NCI-H460 (cell line): ENCODE measurements at places on chromosomes 7 and 10. TPM values are rescaled to one million over a fixed set of nuclear protein-coding genes. Genes with fewer than 3 reads are reported as not detected.

GRCh38 chr7:142371586-142372377 is 113.9 kb upstream of the PRSS58 start:
- no peak for DNase-seq

GRCh38 chr10:96712662-96713271 is 7.5 kb downstream of the PIK3AP1 start:
- DNase-seq, result no peak

- DNase-seq, result no peak
These were observed 18.8 kb upstream of the AOAH start for GRCh38 chr7:36742911-36743775.

DNA sequence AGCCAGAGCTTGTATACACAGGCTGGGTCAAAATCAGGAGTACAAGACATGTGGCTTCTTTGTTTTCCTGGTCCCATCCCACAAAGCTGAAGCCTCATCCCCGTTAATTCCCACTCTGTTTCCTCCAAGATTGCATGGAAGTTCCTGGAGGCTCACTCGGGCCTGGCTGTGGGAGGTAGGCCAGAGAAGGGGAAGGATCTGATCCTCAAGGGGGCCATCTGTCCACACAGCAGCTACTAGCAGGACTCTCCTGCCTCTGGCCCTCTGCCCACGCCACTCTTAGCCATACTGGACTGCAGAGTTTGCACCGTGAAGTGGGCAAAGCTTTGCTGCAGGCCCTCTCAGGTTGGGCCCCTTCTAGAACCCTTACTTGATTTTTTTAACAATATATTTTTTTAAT is 160.6 kb downstream of the FGFR2 start:
- DNase-seq, result no peak

- DNase-seq, result no peak
These were observed 316.1 kb upstream of the ZMIZ1 start for GRCh38 chr10:78752708-78753107.

- no peak for DNase-seq
These were observed 504.3 kb downstream of the DNAJB6 start for GRCh38 chr7:157840914-157841772.

DNA sequence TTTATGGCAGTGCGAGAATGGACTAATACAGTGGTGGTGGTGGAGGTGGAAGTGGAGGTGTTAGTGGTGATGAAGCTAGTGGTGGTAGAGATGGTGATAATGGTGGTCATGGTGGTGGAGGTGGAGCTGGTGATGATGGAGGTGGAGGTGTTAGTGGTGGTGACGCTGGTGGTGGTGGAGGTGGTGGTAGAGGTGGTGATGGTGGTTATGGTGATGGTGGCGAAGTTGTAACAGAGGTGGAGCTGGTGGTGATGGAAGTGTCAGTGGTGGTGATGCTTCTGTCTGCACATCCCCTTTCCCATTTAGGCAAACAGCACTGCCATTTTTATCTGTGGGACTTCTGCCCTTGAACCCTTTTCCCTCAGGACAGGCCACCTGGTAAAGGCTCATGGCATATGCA is 7.4 kb upstream of the PTPRN2 start:
- peak; percentile 5 for DNase-seq

FGFR2 gene
- 0.46 and 0.54 TPM in 2 replicates for total RNA-seq

DNA sequence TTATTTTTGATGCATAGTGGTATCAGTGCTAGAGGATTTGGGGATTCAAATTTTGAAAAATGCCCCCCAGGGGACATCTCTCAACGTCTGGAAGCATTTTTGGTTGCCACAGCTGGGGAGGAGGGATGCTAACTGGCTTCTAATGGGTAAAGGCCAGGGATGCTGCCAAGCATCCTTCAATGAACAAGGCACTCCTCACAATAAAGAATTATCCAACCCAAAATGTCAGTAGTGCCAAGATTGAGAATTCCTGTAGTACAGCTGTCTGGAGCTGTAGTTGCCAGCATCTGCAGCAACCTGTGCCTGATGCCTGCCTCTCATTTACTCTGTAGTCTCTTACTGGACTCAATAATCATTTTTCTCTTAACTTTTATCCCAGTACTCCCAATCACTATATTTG is 53.5 kb downstream of the SEPTIN7 start:
- no peak for DNase-seq

DNA sequence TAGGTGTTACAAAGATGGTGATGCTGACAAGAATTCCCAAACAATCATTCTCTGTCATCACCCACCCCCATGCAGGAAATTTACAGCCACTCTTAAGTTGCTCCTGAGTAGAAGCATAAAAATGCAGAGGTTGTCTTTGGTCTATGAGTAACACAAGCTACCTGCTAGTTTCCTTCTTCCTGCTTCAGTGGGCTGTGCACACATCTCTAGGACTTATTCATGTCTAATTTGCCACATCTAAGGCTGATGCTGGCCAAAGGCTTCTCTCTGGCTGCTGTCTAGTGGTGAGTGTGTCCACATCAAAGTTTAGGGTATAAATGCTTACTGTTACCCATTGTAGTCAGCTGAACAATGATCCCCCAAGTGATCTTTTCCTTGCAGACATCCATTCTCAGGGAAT is 662.5 kb downstream of the TYW1 start:
- DNase-seq, result no peak

DNA sequence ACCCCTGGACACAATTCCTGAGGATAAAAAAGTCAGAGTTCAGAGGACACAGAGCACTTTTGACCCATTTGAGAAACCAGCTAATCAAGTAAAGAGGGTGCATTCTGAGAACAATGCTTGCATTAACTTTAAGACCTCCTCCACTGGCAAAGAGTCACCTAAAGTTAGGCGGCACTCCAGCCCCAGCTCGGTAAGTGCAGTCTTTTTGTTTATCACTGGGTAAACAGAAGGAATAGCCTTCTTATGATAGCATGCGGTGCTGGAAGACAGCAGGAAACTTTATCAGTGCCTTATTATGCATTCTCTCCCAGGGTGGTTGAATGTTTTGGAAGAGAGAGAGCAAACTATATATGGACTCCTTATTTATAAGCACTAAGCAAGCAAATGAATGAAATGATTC is 130.5 kb downstream of the CDK14 start:
- no peak for DNase-seq

HTR5A gene
- not detected in 2 replicates for total RNA-seq

STEAP1 gene
- 3.6 and 3.8 TPM in 2 replicates for total RNA-seq

- DNase-seq, result no peak
These were observed 25.9 kb downstream of the ELFN1 start for GRCh38 chr7:1695800-1696454.

BICC1 gene
- 0.49 and 0.52 TPM in 2 replicates for total RNA-seq

GRCh38 chr10:67107670-67108069 is 181.8 kb downstream of the LRRTM3 start:
- no peak for DNase-seq

- no peak for DNase-seq
These were observed 52.6 kb downstream of the GNAI1 start for GRCh38 chr7:80187279-80187678.

- DNase-seq, result no peak
These were observed 258.0 kb downstream of the GFRA1 start for GRCh38 chr10:116014871-116015582.

GRCh38 chr10:95513941-95514392 is 47.2 kb downstream of the SORBS1 start:
- DNase-seq, result no peak

GRCh38 chr10:69760072-69760471 is 41.6 kb upstream of the COL13A1 start:
- no peak for DNase-seq

DNA sequence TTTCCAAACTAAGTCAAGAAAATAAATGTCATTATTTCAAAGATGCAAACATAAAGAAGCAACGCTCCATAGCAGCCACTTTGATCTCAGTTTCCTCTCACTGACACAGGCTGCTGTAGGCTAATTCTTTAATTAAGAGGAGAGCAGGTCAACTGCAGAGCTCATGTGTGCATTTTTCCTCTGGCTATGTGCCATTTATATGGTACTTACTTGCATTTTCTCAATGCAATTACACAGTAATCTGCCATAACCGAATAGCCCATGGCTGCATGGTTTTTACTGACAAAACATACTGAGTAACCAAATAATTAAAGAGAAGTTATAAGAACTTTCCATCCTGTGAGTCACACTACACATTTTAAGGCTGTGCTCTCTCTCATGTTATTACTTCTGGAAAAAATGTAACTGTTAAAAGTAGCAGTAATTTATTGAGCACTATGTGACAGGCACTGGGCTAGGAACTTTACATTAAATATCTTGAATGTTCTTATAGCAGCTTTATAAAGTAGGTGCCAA is 122.0 kb downstream of the ELAPOR2 start:
- no peak for DNase-seq

DNA sequence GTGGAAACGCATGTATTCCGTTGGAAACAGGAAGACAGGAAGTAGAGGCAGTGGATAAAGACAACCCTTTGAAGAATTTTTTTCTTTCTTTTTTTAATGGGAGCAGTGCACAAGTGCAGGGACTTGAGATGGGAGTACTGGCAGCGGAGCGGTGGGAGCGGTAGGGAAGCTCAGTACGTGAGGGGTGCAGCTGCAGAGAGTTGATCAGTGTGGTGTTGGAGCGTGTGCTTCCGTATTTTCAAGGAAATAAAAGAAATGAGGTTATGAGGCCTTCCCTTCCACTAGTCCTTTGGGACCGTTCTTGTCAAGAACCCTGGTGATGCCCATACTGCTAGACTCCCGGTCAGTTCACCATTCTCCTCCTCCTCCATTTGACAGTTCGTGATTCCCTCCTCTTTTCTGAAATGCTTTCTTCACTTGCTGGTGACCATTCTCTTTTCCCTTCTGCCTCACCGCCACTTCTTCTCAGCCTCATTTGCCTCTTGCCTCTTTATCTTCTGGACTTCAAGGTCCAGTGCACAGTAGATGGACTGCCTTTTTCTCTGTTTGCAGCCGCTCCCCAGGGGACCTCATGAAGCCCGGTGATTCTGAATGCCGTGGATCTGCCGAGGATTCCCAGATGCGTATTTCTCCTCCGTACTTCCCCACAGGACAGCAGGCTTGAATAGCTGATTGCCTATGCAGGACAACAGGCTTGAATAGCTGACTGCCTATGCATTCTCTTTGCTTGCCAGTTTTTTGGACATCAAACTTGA is 39.1 kb upstream of the TMEM236 start:
- DNase-seq, result no peak

FAM237B gene
- total RNA-seq, result not detected in 2 replicates

STEAP2 gene
- 2.1 and 2.2 TPM in 2 replicates for total RNA-seq

DNA sequence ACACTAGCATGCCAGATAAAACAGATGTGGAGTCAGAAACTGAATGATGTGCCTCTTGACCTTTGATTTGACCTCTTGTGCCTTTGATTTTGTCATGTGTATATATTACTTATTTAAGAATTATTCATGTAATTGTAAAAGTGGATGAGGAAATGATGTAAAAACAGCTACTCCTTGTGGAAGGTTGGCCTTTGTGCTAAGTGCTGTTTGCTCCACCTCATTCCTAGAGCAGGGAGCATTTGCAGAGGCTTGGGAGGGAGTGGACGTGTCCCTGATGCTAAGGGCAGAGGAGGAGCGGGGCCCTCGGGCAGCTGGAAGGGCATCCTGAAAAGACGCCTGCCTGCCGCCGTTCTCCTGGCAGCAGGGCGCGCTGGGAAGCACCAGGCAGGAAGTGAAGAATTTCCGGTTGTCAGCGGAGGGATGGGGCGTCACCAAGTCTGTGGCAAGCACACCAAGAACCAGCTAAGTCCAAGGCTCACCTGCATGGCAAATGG is 197.6 kb upstream of the ZNF32 start:
- DNase-seq, result no peak

- no peak for DNase-seq
These were observed 41.1 kb downstream of the PPP1R3C start for GRCh38 chr10:91591797-91592174.

DNA sequence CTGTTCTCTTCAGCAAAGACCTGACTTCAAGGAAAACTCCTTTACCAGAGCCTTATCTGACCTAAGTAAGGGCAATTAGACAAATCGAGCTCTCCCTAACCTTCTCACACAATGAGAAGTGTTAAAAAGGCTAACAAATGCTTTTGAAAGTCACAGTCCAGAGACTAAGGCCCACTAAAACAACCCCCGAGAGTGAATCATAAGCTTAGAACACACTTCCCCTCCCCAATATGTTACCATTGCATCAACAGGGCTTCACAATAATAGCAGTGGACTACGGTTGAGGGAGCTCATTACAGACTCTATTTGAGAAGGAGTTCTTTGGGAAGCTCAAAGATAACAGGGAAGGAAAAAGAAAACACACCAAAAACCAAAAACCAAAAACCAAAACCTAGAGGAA is 28.6 kb upstream of the ZEB1 start:
- DNase-seq, result no peak

HGF gene
- total RNA-seq, result not detected in 2 replicates

GRCh38 chr7:45176091-45176490 is 18.5 kb downstream of the RAMP3 start:
- DNase-seq, result no peak

ACHE gene
- 0.17 and 0.27 TPM in 2 replicates for total RNA-seq

- no peak for DNase-seq
These were observed 60.2 kb downstream of the R3HCC1L start for GRCh38 chr10:98194633-98195032.

IL6 gene
- total RNA-seq, result 207 and 227 TPM in 2 replicates

GRCh38 chr7:30157204-30157603 is 22.4 kb downstream of the MTURN start:
- no peak for DNase-seq

- DNase-seq, result no peak
These were observed 3.4 kb downstream of the KLF6 start for GRCh38 chr10:3781468-3782145.

DNA sequence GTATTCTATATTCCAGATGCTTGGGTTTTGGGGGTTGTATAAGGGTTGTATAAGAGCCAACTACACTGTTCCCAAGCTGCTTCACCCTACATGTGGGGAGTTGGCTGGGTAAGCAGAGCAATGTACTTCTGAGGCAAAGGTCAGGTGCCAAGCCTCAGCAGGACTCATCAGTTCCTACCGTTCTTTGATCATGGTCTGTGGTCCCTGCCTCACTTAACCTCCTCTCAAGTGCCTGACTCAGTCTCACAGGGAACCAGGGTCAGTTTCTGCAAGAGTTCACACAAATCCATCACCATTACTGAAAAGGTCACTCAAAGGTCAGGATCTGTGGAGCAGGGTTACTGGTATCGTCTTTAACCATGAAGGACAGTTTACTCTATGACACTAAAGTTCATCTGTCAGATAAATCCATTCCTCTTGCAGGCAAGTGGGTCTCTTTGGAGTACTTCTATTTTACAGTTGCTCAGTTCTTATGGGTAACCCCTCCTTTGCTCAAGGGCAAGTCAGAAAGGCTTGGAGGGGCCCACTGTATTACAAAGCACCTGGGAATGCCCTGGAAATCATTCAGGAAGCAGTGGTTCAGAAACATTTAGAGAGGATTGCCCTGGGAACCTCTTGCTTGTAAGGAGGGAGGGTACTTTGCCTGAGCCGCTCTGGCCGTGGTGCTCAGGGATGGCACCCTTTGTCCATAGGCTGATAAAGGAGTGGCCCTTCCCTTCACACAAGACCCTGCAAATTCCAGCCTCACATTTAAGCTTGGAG is 184.3 kb upstream of the CDCA7L start:
- DNase-seq, result no peak

INMT gene
- total RNA-seq, result not detected in 2 replicates

- peak; percentile 50 for DNase-seq
These were observed 3.0 kb downstream of the NUP42 start for GRCh38 chr7:23184709-23185359.
